SK-N-MC (cell line): ENCODE measurements at places on chromosomes 12 and 14.

DNA sequence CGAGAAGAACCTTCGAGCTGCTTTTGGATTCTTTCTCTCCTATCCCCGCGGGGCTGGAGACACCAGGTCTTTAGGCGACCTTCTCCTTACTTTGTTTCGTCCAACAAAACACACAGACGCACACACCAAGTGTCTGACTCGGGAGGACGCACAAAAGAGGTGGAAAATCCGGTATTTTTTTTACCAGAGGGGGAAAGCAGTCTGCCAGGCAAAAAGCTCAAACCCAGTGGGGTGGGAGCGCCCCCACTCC, 2.1 kb downstream of the SIX4 start:
- DNase-seq: no peak

DNA sequence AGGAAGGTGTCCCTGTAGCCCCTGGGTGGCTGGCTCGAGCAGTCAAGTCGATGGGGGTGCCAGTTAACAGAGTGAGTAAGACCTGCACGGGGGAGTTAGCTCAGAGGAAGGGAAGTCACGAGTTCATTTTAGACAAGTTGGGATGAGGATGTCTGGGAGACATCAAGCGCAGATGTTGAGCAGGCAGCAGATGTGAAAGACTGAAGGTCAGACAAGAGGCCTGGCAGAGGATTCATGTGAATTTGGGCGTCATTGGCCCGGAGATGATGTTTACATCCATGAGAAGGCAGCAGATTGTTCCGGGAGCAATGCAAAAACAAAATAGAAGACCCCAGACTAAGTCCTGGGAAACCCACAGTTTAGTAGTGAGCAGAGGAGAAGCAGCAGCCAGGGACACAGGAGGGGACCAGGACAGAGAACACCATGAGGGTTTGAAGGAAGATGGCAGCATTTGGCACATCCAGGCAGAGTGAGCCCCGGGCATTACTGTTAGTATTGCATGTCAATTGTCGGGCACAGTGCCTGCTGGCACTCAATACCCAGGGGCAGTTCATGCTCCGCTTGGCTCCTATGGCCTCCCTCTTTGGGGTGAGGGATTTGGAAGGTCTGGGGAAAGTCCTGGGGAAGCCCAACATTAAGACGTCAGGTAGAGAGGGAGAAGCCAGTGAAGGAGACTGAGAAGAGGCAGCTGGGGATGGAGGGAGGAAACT, 15.1 kb downstream of the LTBP2 start:
- DNase-seq: no peak

DNA sequence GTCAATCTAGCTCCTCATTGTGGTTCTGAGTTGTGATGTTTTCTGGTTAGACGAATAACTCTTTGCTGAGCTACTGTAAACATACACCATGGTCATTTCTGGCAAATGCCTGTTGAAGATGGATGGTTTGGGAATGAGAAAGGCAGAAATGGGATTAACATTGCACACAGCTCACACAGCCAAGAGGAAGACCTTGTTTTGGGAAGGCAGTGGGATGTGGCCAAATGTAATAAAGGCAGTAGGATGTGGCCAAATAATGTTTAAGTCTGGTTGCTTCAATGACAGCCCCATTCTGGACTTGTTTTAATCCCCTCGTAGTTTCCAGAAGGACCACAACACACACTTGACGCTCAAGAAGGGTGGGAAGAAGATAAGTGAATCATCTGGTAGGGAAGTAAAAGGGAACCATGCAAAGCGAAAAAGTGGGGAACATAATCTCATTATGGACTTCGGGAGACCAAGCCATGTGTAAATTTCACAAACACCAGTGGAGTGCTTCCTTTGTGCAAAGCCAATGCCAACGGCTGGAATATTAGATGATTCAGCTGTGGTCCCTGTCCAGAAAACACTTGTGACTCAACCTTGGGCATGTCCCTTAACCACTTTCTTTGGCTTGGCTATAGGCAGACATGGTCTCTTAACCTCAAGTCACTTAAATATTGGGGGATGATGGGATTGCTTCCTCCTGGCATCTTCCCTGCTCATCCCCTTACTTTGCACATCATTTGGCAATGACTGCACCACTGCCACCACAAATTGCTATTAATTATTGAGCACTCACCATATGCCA, 284.4 kb upstream of the CRY1 start:
- no peak for DNase-seq

DNA sequence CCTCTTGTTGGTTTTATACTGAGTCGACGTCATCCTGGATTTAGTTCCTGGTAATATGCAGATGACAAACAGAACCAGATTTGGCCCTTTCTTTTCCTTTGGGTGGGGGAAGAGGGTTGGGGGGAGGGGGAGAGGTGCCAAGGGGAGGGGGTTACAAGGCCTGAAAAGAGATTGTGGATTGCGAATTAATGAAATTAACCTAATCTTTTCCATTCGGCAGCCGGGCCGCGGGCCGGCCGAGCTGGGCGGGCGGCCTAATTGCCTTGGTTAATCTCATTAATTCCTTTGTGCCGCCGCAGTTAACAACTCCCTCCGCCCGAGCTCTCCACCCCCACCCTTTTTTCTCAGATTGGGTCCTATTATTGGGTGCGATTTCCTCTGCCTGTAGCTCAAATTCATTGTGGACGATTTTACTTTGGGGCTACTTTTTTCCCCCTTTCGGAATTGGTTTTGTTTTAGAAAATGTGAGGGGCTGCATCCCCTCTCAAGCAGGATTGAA, 387 bp upstream of the GSC start:
- DNase-seq: no peak

DNA sequence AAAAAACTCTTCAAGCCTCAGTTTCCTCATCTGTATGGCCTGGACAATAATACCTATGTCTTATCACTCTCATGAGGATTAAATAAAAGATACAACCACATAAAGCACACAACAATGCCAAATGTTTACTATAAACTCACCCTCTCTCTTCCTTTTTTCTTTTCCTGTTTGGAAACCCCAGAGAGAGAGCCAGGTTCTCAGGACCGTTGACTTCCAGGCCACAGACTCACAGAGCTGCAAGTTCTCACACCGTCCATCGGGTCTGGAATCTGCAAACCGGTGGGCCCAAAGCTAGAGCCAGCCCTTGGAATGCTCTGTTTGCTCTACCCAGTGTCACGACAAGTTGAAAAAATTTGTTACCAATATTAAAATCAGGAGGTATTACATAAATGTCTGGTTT, 4.6 kb upstream of the CD4 start:
- DNase-seq: no peak

DNA sequence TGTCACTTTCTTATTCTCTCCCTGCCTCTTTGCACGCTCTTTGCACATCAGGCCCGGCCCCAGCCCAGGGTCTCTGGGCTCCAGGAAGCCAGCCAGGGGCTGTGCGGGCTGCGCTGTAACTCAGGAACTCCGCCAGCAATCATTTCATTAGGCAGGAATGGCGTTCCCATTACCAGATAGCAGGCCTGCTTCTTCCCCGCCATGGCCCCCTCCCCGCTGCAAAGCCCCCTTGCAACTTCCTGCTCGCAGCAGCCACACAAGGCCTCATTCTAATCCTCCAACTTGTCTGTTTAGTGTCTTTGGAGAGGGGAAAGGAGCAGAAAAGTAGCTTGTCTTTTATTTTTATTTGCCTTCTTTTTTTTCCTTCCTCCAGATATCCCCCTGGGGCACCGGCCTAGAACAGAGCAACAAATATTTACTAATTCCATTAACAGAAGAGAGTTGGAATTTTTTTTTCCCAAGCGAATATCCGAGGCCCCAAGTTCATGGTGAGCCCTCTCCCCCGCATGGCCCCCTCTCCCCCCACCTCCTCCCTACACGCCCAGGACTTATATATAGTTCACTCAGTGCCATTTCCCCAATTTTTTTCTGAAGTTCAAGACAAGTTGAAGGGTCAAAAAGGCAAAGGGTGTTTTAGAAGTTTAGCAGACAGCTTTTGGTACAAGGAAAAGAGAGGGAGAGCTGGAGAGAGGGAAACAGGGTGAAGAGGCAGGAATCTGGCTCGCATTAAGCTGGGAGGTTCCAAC, 329.4 kb upstream of the TBX3 start:
- DNase-seq: no peak

DNA sequence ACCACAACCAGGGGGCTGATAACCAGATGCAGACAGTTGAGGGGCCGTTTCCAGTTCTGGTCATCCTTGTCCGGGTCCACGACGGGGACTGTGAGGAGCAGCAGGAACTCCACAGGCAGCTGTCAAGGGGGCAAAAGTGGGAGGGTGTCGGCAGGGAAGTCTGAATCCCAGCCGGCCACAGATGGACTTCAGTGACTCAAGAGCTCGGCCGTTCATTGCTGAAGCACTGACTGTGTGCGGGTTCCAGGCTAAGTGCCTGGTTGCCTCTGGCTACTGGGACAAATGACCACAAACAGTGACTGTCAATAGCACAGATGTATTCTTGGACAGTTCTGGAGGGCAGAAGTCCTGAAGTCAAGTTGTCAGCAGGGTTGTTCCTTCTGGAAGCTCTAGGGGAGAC, 19.6 kb downstream of the SLC8B1 start:
- DNase-seq: no peak

DNA sequence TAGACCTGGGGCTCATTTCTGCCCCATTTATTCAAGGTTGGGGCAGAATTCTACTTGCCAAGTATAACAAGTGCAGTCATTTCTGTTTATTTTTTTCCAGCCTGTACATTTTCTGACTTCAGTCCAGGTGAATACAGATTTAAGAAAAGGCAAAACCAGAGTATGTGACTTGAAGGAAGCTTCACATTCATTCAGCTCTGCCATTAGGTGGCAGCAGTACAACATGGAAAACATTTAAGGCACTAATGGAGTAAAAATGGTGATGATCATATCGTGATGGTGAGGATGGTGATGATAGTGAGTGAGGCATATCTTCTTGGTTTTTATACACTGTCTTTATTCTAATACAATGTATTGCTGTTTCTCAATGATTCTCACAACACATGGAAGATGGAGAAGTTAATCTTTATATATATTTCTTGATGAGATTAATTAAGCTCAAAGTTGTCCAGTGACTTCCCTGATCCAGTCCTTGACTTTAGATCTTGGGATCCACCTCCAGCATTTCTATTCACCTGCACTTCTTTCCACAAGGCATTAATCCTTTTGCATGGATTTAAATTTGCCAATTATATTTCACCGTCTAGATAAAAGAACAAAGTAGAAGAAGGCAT, 176.7 kb upstream of the SEL1L start:
- peak; percentile 52 for DNase-seq

DNA sequence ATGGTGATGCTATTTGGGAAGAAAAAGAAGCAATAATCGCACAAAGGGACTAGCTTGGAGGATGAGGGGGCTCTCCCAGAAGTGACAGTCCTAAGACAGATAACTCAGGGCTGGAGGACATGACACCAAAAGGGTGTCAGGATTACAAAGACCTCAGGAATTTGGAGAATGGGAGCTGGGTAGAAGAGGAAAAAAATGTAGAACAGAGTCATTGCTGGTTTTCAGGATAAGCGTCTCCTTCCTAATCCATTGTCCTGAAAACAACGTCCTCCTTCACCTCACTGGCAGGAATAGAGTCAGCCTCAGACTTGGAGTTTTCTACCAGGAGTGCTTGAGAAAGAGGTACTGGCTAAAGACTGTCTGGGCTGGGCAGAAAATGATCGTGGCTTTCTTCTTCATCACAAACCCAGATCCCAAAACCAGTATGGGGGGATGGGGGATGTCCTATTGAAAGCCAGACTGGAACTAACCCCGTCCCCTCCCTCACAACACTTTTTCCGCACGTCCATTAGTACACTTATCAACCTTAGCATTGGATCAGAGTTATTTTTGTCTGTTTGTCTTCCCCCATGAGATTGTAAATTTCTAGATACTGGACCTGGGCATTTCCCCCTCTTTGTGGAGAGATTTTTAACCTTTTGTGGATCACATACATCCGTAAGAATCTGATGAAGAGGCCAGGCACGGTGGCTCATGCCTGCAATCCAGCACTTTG, 14.3 kb downstream of the B4GALNT3 start:
- no peak for DNase-seq

- DNase-seq: no peak
These were observed 62.1 kb downstream of the GARIN6 start for GRCh38 chr12:99709619-99710018.

- DNase-seq: no peak
These were observed 1.9 kb upstream of the TBX3 start for GRCh38 chr12:114685869-114686268.

DNA sequence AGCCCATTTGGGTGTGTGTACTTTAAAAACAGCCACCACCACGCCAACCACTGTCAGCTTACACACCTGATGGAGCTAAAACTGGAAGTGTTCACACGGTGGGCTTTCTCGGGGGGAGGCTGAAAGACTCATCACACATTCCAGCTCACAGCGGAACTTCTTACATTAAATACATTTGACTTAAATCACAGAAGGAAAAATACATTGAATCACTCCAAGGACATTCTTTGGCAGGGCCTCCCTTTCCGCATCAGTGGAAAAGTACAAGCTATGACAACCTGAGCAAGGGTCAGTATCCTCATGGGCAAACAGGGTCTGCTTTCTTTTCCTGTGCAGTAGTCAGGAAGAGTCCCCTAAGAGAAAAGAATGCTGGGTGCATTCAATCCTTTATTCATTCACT, 31.0 kb upstream of the TC2N start:
- no peak for DNase-seq

DNA sequence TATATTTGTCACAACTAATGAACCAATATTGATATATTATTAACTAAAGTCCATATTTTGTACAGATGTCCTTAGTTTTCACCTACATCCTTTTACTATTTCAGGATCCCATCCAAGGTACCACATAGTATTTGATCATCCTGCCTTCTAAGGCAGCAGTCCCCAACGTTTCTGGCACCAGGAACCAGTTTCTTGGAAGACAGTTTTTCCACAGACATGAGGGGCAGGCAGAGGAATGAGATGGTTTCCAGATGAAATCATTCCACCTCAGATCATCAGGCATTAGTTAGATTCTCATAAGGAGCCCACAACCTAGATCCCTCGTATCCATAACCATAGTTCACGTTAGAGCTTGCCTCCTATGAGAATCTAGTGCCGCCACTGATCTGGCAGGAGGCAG, 82.8 kb upstream of the BCL2L14 start:
- no peak for DNase-seq

GRCh38 chr14:22882529-22883172, 371 bp upstream of the REM2 start:
- DNase-seq: no peak

GRCh38 chr14:101780390-101780789, 18.9 kb downstream of the PPP2R5C start:
- no peak for DNase-seq

- no peak for DNase-seq
These were observed 234.0 kb upstream of the CAND1 start for GRCh38 chr12:67035121-67035520.

DNA sequence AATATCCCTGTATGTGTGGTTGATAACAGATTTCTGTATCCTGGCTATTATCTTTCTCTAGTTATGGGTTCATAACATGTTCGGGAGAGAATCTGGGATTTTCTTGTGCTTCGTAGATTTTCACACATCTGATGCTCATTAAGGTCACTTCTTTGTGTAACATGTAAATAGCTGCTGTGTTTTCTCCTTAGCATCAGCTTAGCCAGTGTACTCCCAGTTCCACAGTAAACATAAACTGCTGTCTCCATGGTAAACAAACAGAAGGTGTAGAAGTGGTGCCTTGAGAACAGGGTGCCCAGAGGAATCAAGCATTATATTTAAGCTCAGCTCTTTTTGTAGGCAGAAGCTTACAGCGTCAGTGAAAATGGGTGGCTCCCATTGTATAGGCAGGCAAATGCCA, 88.0 kb downstream of the ANO6 start:
- DNase-seq: no peak
